Calu3 (cell line): ENCODE measurements at places on chromosomes 4 and X.
A peak's percentile ranks its signal among the peaks of the same experiment; 100 is the strongest.

GRCh38 chr4:17578482-17578891 is 1.5 kb downstream of the LAP3 start:
- H3K4me3 ChIP-seq, result peak overlapping the region; percentile 96
- H3K36me3 ChIP-seq, result peaks cover 21% of the 10 kb centered on the region
- no peak for DNase-seq
- H3K27ac ChIP-seq, result no peak overlapping the region
- H3K4me1 ChIP-seq, result no peaks in the 10 kb centered on the region

DNA sequence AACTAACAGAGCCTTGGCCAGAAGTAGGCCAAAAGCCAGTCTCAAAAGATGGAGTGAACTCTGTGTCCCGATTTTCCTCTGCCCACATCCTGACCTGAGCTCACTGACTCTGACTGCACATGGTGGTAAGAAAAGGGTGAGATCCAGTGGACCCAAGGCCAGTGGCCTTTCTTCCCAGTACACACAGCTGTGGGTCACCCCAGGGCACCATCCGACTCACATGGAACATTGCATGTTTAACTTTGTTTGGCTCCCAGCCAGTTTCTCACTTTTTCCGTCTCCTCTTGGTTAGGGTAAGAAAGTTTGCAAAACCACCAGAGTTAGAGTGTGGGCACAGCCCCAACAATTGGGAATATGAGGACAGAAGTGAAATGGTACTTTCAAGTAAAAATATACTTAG is 69.8 kb downstream of the GAB1 start:
- H3K36me3 ChIP-seq, result no peaks in the 10 kb centered on the region
- H3K4me3 ChIP-seq, result no peak overlapping the region
- no peak overlapping the region for H3K27ac ChIP-seq
- peaks cover 15% of the 10 kb centered on the region for H3K4me1 ChIP-seq
- DNase-seq, result peak; percentile 1

GRCh38 chr4:185399466-185399865 is 2.8 kb downstream of the ANKRD37 start:
- peaks cover 5% of the 10 kb centered on the region for H3K4me1 ChIP-seq
- H3K4me3 ChIP-seq, result no peak overlapping the region

GRCh38 chrX:48003367-48003757 is 427 bp downstream of the ZNF182 start:
- H3K36me3 ChIP-seq, result peaks cover 16% of the 10 kb centered on the region
- peak overlapping the region; percentile 84 for H3K4me3 ChIP-seq
- H3K27me3 ChIP-seq, result peaks cover 12% of the 10 kb centered on the region
- H3K27ac ChIP-seq, result peak overlapping the region; percentile 69

DNA sequence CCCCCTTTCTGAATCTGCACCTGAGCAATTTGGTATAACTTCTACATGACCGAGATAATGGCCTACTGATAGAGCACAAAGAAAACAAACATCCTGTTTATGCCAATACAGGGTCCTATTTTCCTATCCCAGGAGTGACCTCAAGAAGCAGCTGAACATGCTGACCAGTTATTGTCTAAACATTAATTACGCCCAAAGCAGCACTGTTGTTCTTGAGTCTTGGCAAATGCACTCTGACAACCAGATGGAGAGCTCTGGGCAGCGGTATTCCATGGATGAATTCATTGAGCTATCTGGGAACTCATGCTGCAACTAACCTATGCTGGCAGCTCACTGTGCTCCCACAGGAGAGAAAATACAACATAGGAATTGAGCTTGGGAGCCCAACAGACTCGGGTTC is 52.6 kb downstream of the PCYT1B start:
- H3K27me3 ChIP-seq, result peaks cover 12% of the 10 kb centered on the region
- H3K4me1 ChIP-seq, result no peaks in the 10 kb centered on the region
- no peaks in the 10 kb centered on the region for H3K36me3 ChIP-seq
- no peak for DNase-seq

DNA sequence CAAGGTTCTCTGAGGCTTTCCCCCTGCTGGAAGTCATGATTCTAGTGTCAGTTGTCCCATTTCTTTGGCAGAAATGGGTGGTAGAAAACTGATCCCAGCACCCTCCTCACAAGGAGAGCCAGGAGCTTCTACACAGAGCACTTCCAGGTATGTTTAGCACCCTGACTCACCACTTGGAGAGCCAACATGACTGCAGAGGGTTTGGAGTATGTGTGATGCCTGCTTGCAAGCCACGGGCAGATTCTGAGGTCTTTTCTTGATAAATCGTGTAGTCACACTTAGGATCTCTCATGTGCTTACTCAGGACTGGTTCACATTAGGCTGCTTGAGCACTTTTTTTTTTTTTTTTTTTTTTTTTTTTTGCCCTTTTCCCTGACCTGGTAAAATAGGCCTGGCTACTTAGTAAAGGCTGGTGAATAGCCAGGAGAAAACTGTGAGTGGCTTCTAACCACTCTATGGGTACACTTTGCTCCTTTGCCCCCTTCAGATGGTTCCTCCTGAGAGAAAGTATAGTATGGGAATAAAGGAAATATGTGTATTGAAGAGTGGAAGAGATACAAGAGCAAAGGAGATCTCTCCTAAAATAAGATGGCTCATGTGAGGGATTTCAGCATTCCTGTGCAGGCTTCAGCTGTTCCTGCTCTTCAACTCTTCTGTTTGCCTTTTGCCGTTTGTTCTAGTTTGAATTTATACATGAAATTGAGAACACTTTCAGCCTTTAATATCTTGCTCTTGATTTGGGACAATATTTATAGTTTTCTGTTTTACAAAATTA is 103.6 kb downstream of the EMCN start:
- no peak for DNase-seq
- no peaks in the 10 kb centered on the region for H3K4me1 ChIP-seq
- no peak overlapping the region for H3K27ac ChIP-seq

DNA sequence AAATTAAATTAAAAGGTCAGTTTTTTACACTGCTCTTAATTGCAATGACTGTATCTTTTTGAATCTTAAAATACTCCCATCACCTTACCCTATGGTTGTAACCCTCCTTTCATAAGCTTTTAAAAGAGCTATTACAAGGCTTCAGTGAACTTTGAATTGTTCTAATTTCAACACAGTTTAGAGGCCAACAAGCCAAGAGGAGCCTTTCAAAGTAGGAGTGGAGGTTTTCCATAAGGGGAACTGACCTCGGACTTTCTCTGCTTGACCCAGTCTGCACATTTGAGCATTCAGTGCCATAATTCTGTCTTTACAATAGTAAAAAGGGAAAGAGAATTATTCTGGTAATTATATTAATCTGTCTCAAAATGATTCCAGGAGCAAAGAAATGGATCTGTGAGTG is 98.9 kb downstream of the PARM1 start:
- H3K27me3 ChIP-seq, result no peaks in the 10 kb centered on the region
- no peak for DNase-seq
- H3K4me3 ChIP-seq, result no peak overlapping the region
- no peak overlapping the region for H3K27ac ChIP-seq
- no peaks in the 10 kb centered on the region for H3K36me3 ChIP-seq

DNA sequence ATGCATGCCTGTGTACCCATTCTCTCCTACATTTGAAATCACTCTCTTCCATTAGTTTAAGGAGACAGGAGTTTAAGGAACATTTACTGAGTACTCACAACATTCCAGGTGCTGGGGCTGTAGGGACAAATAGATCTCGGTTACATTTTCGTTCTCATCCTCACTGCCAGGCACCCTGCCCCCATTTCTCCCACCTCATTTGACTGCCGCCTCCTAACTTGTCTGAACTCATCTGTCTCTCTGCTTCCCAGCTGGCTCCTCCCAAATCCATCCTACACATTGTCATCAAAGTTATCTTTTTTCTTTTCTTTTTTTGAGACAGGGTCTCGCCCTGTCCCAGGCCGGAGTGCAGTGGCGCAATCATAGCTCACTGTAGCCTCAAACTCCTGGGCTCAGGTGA is 19.8 kb upstream of the MPC1L start:
- H3K4me1 ChIP-seq, result no peaks in the 10 kb centered on the region
- no peak overlapping the region for H3K4me3 ChIP-seq
- no peaks in the 10 kb centered on the region for H3K27me3 ChIP-seq
- no peak for DNase-seq

DNA sequence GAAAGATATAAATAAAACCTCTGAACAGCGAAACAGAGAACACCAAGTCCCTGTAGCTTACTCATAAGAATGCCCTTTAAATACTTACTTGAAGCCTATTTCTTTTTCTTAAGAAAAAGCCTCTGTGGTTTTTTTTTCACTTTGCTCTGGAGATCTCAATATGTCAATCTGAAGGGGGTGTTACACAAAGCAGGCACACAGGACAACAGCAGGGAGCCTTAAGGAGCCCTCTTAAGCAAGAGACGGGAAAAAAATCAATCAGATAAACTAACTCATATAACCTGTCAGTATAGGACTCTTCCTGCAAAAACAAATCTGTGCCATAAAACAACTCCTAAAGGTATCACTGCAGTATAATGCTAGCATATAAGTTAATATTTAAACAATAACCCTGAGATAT is 611.1 kb upstream of the ATOH1 start:
- H3K27me3 ChIP-seq, result no peaks in the 10 kb centered on the region
- no peak overlapping the region for H3K4me3 ChIP-seq
- H3K27ac ChIP-seq, result no peak overlapping the region
- no peaks in the 10 kb centered on the region for H3K4me1 ChIP-seq

GRCh38 chr4:6124386-6125102 is 75.8 kb downstream of the JAKMIP1 start:
- peaks cover 3% of the 10 kb centered on the region for H3K27me3 ChIP-seq
- H3K36me3 ChIP-seq, result no peaks in the 10 kb centered on the region
- no peaks in the 10 kb centered on the region for H3K4me1 ChIP-seq
- H3K27ac ChIP-seq, result no peak overlapping the region
- H3K4me3 ChIP-seq, result no peak overlapping the region

GRCh38 chr4:142203505-142203904 is 567.1 kb downstream of the IL15 start:
- H3K27me3 ChIP-seq, result no peaks in the 10 kb centered on the region
- H3K4me1 ChIP-seq, result no peaks in the 10 kb centered on the region
- no peak overlapping the region for H3K27ac ChIP-seq

DNA sequence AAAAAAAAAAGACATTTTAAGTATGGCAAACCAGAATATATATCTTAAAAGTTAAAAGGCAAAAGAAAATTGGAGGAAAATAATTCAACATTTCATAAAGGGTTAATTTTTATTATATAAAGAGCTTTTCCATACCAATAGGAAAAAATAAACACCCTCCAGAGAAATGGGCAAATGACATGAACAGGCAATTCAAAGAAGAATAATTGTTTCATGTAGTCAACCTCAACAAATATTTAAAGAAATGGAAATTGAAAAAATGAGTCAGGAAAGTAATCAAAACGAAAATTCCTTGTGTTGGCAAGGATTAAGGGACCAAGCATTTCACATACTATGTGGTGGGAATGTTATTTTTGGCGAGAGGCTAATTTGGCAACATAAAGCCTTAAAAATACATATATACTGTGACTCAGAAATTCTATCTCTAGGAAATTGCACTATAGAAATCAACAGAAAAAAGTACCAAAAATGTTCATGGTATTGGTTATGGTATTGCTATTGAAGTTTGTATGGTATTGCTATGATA is 87.6 kb downstream of the HAUS3 start:
- no peak for DNase-seq
- H3K4me3 ChIP-seq, result no peak overlapping the region
- no peaks in the 10 kb centered on the region for H3K27me3 ChIP-seq
- no peak overlapping the region for H3K27ac ChIP-seq
- no peaks in the 10 kb centered on the region for H3K36me3 ChIP-seq

DNA sequence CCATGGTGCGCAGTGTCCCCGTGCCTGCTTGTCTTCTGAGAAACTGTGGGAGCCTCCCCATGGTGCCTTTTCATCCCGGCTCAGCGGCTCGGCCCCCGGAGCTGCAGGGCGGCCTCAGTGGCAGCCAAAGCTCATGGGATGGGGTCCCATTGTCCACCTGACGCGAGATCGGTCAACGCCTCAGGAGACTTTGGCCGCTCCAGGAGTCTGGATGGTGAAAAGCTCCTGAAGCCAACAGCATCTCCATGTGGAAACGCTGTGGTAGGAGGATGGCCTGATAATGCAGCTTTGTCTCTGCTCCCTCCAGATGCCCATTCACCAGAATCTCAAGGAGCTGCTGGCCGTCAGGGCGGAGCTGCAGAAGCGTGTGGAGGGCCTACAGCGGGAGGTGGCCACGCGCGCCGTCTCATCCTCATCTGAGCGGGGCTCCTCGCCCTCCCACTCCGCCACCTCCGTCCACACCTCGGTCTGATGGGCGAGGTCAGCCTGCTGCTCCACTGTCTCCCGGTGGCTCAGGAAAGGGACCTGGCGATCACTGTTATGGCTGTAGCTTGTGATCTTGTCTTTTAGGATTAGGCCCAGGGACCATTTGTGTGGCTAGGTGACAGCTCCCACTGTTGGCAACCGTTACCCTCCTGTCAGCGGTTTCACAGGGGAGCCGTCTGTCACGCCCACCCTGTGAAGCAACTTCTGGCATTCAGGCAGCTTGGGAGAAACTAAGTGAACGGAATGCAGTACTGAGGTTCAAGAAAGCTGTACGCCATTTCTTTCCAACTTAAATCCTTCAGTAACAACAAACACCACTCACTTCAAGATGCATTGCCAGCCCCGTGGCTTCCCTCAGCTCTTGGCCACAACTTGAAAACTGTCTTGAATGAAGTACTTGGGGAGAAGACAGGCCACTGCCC is 69.3 kb downstream of the MTMR1 start:
- H3K36me3 ChIP-seq, result peaks cover 24% of the 10 kb centered on the region
- no peak for DNase-seq
- no peaks in the 10 kb centered on the region for H3K4me1 ChIP-seq
- no peak overlapping the region for H3K27ac ChIP-seq
- H3K27me3 ChIP-seq, result no peaks in the 10 kb centered on the region

- H3K36me3 ChIP-seq, result no peaks in the 10 kb centered on the region
- no peaks in the 10 kb centered on the region for H3K27me3 ChIP-seq
- no peak overlapping the region for H3K4me3 ChIP-seq
- DNase-seq, result peak; percentile 7
- H3K4me1 ChIP-seq, result peaks cover 42% of the 10 kb centered on the region
Observed at GRCh38 chr4:83618991-83619645, 83.2 kb downstream of the GPAT3 start.

GRCh38 chr4:155529716-155530115 is 136.9 kb upstream of the GUCY1A1 start:
- peaks cover 16% of the 10 kb centered on the region for H3K4me1 ChIP-seq
- DNase-seq, result no peak
- H3K27ac ChIP-seq, result peak overlapping the region; percentile 89
- no peaks in the 10 kb centered on the region for H3K27me3 ChIP-seq
- H3K36me3 ChIP-seq, result peaks cover 7% of the 10 kb centered on the region

GRCh38 chr4:40186665-40187014 is 10.2 kb upstream of the RHOH start:
- no peaks in the 10 kb centered on the region for H3K27me3 ChIP-seq
- no peak for DNase-seq
- H3K36me3 ChIP-seq, result no peaks in the 10 kb centered on the region
- H3K4me3 ChIP-seq, result no peak overlapping the region
- H3K4me1 ChIP-seq, result peaks cover 10% of the 10 kb centered on the region

GRCh38 chr4:92265021-92265420 is 38.7 kb upstream of the GRID2 start:
- no peaks in the 10 kb centered on the region for H3K4me1 ChIP-seq
- H3K27me3 ChIP-seq, result no peaks in the 10 kb centered on the region
- no peak overlapping the region for H3K4me3 ChIP-seq
- no peak overlapping the region for H3K27ac ChIP-seq
- H3K36me3 ChIP-seq, result no peaks in the 10 kb centered on the region
